GM12892 (cell line): ENCODE measurements at places on chromosomes 12 and 14.

DNA sequence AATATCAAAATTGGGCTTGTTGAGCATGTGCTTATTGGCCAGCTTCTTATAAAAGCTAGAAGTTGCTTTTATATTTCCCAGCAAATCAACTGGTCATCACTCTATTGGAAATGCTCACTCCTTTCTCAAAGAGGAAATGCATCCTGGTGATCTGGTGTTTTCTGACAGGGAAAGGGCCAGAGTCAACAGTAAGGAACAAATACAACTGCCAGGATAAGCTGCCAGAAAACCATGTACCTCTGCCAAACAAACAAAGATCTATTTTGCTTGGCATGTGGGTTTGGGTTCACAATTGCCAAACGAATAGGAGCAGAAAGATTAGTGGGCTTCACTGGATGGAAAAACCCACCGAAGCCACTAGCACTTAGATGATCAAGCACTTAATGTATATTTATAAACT is 126.9 kb upstream of the PDZRN4 start:
- DNase-seq, result no peak

DNA sequence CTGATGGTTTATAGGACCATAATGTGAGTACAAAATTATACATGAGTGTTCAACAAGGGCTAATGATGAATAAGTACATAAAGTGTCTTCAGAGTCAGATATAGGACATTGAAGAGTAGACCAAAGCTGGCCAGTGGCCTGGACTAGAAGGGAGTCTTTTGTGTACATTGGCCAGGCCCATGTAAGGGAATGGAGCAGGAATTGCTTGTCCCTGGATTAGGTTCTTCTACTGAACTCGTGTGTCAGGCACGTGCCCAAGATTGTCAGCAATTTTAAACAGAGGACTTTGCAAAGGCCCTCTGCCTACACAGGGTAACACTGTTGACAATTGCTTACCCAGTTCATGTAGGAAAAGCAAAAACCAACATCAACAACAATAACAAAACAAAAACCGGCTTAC is 196.0 kb upstream of the SEL1L start:
- no peak for DNase-seq

DNA sequence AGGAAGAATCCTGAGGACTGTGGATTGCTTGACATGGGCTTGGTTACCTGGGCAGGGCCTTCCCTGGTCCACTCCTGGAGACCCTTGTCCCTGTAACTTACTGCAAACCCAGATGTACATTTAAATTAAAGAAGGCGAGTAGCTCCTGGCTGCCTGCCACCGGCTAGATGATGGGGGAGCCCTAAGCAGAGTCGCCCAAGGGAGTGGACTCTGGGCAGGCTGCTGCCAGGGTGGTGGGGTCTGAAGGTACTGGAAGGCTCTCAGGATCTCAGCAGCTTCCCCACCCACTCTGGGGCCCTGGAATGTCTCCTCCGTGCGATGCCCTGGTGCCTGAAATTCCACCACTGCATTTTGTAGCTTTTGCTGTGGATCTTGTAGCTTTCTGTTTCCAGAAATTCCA is 74.7 kb downstream of the FBXL14 start:
- DNase-seq, result no peak

DNA sequence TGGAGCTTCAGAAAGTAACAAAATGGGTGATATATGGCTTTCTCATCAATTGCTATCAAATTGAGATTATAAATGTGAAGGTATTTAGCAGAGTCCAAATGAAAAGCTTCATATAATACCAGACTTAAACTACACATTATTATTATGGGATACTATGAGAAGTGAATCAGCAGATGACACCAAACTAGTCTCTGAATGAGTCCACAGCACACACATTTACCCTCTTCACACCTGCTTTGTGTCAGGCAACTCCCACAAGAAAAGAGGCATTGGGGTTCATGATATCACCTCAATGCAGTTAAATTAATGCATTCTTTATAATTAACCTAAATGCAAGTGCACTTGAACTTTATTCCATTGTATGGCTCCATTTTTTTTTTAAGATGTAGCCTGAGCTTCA is 330.5 kb downstream of the BCL11B start:
- DNase-seq, result no peak

- no peak for DNase-seq
These were observed 220.2 kb upstream of the NAV3 start for GRCh38 chr12:77610446-77610845.
